ENCODE measurements at places on chromosomes 1 and 21. TPM values are rescaled to one million over a fixed set of nuclear protein-coding genes. Genes with fewer than 3 reads are reported as not detected.

Gene ANGPTL3
- 0.06 TPM for total RNA-seq

Gene ACTL8
- total RNA-seq, result not detected

Gene CD5L
- total RNA-seq, result 0.17 TPM

Gene TTC39A
- total RNA-seq, result 46.8 TPM

Gene RBM34
- total RNA-seq, result 31.7 TPM

Gene PPIH
- total RNA-seq, result 31.0 TPM

Gene CDC14A
- total RNA-seq, result 19.1 TPM

Gene PLPP3
- total RNA-seq, result 121 TPM

Gene CAMSAP2
- total RNA-seq, result 51.8 TPM

Gene OR2M3
- total RNA-seq, result not detected

Gene ADPRS
- total RNA-seq, result 22.0 TPM

Gene CDCA8
- 0.80 TPM for total RNA-seq

Gene KRTAP11-1
- not detected for total RNA-seq

Gene HENMT1
- total RNA-seq, result 3.6 TPM

Gene RCSD1
- 29.4 TPM for total RNA-seq

Gene LIPI
- total RNA-seq, result not detected

Gene SSX2IP
- 12.1 TPM for total RNA-seq

Gene TTF2
- 21.0 TPM for total RNA-seq

Gene ABCA4
- total RNA-seq, result 1.0 TPM

Gene NCMAP
- total RNA-seq, result 20.2 TPM

Data from lung (tissue), 17 donors.